ENCODE measurements at places on chromosomes 1 and 21.

DNA sequence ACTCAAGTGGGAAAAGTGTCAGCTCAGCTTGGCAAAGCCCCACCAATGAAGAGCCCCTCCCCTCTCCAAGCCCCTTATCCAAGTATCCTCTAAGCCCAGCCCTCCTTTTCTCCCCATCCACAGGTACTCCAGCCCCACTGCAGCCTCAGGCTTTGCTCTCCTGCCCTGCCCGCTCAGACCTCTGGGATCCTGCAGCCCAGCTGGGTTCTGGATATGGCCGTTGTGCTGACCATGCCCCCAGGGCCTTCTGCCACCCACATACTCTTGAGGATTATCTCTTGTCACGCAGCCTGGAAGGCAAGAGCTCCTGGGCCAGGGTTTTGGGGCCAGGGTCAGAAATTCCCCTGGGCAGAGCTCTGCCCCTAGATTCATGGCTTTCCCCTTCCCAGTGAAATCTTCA is 4.7 kb downstream of the SHISA4 start:
- no peak for DNase-seq

DNA sequence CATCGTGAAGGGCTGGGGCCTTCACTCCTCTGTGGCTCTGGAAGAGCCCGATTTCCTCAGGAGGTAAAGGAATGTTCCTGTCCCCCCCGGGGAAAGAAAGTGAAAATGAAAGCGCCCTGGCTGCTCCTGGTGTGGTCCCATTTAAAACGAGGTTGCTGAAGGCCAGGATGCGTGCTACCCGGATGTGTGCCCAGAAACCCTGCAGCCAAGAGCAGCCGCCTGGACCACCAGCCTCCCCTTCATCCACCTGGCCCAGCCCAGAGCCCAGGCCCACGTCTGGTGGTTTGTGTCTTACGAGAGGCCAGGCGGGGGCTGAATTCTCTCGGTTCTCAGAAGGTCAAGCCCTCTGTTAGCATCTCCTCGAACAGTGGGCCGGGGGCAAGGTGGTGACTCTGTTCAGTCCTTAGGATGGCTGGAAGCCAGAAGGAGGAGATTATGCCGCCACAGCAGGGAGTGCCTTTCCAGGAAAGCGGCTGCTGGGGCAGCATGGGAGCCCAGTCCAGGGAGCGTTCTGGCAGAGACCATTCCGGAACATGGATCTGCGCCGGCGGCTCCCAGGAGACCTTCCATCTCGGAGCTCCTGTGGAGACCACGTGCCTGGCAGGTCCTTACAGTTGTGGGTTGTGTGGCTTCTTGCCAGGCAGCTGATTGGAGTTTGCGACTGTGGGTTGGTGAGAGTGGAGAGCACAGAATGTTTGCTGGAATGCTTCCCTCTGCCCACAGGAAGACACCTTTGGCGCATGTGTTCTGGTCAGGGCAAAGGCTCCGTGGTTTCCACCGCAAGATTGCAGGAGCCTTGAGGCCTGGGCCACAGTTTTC is 1.4 kb downstream of the GUK1 start:
- DNase-seq = peak; percentile 53

DNA sequence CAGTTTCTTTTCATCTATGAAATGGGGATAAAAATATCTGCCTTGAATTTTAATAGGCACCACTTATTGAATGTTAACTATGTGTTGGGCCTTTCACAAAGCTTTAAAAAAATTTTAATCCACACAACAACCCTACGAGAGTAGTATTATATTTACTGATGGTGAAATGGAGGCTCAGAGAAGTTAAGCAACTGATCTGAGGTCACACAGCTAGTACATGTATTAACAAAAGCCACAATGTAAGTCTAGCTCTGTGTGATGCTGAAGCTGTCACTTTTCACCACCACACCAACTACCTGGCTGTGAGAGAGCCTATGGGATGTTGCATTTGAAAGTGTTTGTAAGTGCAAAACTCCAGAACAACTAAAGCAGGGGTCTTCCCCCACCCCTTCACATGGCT is 44.1 kb downstream of the LRRN2 start:
- no peak for DNase-seq

DNA sequence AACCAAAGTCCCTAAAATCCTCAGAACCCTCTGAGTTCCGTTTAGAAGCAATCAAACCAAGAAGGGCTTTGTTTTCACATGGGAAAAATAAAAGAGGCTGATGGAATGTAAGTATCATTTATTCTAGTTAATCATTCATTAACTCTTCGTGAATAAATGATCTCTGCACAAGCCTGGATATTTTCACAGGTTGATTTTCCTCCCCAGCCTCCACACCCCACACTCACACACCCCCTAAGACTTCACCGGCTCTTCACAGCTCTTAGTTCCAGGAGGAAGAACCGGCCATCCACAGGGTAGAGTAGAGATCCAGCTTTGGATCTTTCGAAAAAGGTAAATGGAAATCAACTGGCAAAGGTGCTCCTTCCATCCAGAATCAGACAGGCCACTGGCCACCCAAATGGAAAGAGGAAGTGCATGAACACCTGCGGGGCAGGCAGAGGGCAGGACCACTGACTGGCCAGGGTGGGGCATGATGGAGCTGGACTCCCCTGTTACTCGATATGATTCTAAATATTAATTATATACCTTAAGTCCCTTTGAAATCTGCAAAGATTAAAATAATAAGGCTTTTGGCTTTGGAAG is 10.0 kb downstream of the C1orf198 start:
- no peak for DNase-seq

- no peak for DNase-seq
Measured at GRCh38 chr1:18149027-18149641, 41.5 kb downstream of the IGSF21 start.

Measured in K562 (cell line).